ENCODE measurements at places on chromosomes 7 and 10.

GRCh38 chr7:12754179-12754578 is 66.7 kb downstream of the ARL4A start:
- DNase-seq, result no peak

DNA sequence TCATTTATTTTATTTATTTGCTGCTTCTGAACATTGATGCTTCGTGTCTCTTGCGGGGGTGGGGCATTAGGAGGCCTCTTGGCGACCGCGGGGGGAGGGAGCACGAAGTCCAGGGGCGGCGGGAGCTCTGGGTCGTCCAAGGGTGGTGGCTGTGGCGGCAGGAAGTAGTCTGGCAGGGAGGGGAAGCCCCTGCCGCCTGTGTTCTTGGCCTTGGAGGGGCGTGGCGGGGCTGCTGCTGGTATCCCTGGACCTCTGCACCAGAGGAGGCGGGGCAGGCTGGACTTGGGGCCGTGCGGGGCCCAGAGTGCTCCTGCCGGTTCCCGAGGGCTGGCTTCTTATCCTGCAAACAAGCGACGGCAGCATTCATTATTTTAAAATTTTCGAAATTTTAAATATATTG is 70.5 kb upstream of the ABI1 start:
- DNase-seq, result no peak

DNA sequence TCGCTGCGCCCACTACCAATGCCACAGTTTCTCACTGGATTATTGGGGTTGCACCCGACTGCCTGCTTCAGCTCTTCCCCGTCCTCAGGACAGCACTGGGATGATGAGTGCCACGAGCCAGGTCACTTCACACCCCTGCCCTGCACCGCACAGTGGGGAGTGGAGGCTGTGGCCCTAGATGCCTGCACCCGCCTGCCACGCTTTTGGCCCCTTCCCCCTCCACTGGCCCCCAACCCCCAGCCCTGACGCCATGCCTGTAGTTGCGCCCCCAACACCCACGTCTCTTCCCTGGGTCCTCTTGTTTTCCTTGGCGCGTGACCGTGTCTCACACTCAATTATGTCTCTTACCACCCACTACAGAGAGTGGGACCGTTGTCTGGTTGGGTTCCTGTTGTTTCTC is 134.3 kb downstream of the VIPR2 start:
- no peak for DNase-seq

- no peak for DNase-seq
Observed at GRCh38 chr10:45241865-45242520, 73.4 kb downstream of the OR13A1 start.

- DNase-seq, result no peak
Observed at GRCh38 chr7:73573791-73574190, 4.6 kb downstream of the TBL2 start.

DNA sequence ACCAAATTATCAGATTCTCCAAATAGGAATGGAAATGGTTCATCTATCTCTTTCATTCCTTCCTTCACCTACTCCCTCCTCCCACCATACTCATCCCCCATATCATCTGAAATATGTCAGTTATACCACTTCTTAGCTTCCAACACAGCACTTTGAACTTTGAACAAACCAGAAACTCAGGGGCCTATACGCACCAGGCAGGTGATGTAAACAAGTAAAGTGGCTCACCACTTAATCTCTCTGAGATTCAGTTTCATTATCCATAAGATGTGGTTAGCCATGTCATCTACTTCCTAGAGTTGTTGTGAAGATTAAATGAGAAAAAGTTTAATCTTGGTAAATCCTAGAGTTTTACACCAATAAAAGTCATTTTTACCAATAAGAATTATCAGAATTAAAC is 65.9 kb upstream of the LRRN3 start:
- DNase-seq, result no peak

- DNase-seq, result peak; percentile 39
Observed at GRCh38 chr10:61902445-61903220, 1.1 kb downstream of the ARID5B start.

- DNase-seq, result no peak
Observed at GRCh38 chr7:36176697-36177096, 23.6 kb downstream of the EEPD1 start.

- DNase-seq, result no peak
Observed at GRCh38 chr10:95472304-95473088, 88.7 kb downstream of the SORBS1 start.

DNA sequence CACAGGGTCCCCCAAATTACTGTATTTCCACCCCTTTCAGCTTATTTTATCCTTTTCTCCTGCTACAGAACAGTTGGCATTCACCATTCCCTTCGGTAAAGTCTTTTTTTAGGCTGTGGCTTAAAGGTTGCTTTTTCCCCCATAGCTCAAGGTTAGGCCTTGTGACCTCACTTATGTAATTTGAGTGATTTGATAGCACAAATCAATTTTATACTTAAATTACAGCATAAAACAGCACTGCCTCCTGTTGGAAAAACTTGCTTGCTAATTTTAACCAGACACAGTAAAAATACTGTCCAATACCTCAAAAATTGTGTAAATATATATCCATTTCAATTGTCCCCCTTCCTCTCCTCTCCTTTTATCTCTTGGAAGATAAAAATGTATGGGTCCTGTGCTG is 7.1 kb downstream of the GIMAP1 start:
- DNase-seq, result no peak

DNA sequence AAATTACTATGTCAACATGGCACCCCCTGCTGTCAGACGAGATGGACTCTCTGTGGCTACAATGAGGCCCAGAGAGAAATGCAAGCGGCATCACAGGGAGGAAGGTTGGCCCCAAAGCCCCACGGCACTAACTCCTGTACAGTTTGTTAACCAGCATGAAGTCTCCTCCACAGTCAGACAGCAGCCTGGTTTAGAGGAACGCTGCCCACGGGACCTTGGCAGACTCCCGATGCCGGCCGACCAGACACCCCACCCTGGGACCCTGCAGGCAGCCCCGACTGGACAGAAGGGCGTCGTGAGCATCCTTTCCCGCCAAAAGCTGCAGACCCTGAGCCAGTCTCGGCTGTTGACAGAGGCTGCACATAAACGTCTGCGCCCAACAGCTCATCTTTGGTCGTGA is 158.8 kb downstream of the DIP2C start:
- DNase-seq, result no peak

- DNase-seq, result no peak
Observed at GRCh38 chr10:97707134-97707861, 6.2 kb upstream of the MARVELD1 start.

DNA sequence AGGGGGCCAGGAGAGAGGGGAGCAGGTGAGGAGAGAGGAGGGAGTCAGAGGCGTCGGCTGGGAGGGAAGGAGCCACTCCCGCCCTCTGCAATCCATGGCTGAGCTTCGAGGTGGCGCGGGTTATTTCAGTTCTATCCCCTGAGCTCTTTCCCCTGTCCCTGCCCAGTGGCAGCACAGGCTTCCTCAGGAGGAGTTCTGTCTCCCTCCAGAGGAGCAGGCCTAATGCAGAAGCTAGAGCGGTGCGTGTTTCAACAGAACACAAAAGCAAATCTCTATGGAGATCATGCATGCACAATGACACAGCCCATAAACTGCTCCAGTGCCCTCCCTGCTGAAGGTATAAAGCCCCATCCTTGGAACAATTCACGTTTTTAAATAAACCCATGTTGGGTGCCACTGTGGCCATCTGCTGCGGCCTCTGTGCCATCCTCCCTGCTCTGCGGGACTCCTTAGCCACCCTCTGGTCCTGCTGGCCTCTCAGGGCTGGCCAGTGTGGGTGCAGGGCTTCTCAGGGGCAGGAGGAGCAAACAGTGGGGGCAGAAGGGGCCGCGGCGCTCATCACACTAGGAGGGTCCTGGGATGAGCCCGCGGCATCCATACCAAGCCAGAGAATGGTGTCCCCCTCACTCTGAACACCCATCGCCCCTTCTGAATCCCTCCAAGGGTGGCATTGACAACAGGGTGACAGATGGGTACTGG is 192.6 kb upstream of the LYZL2 start:
- DNase-seq, result no peak

DNA sequence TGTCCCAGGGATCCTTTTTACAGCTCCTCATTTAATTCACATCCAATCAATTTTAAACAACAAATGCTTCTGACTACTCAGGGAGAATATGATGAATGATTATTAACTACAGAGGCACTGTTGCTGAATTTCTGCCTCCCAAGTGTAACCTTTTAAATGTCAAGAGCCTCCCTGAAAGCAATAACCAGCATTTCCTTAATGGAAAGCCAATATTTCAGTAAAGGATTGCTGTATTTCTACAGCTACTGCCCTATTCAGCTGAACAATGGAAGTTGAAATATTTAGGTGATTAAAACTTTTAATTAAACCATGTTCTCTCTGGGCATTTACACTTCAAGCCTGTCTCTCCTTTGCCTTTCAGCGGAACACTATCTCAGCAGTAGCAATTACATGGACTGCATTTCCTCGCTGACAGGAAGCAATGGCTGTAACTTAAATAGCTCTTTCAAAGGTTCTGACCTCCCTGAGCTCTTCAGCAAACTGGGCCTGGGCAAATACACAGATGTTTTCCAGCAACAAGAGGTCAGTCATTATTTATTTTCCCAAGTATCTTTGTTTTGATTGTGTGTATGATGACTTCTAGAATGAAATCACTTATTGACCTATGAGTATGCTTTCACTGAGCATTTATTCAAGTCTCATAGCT is 304.7 kb downstream of the BICC1 start:
- DNase-seq, result no peak

- no peak for DNase-seq
Observed at GRCh38 chr10:132970641-132971438, 28.5 kb upstream of the CFAP46 start.

GRCh38 chr7:131586259-131586658 is 29.8 kb upstream of the PODXL start:
- no peak for DNase-seq

DNA sequence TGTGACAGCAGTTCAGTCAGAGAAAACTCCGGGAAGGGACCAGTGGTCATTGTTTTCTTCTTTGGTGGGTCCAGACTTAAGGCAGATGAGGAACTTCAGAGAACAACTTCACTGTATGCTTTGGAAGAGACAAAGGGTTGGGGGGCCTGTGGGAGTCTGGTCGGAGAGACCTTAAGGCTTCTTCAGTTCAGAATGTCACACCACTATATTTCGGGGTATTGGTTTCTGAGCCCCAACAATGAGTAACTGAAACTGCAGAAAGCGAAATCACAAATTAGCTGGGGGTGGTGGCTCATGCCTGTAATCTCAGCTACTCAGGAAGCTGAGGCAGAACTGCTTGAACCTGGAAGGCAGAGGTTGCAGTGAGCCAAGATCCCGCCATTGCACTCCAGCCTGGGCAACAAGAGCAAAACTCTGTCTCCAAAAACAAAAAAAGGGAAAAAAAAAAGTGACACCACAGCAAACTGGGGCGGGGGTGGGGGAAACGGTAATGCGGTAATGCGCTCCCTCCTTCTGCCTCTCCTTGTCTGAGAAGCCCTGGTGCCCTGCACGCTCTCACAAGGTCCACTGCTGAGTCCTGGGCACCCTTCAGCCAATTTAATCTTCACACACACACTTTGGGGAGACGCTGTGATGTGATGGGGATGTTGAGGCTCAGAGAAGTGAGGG is 2.2 kb upstream of the ADIRF start:
- no peak for DNase-seq

DNA sequence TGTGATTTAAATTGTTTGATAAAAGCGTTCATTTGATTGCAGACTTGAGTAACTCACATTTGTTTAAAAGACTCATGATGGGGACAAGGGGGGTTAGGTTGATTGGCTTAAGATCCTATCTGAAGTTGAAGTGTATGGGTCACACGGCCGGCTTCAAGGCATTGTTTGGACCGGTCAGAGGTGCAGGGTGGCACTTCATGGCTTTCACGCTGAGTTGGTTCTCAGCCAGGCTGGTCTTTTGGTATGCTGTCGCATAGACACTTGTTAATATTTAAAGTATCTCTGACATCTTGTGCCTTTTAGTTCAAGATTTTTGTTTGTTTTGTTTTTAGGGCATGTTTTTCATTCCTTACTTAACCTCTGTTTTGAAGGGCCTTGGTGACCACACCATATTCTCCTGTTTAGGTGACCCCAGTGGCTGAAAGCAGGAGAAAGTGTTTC is 58.1 kb downstream of the CCNY start:
- no peak for DNase-seq

DNA sequence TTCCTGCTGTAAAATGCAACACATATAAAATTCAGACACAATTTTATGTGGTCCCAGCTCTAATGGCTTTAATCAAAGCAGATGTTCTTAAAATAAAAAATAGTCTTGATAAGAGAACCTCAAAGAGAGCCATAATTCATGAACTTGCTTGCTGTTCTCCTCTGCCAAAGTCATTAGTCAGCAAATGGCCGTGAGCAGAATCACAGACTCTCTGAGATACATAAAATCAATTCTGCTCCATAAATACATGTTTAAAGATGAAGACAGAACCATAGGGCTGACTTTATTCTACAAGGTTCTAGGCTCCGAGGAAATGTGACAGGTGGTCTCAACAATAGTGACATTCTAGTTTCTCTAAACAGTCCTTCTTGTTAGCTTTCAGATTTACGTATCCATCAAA is 29.8 kb downstream of the HSPA12A start:
- no peak for DNase-seq

GRCh38 chr10:72053690-72054089 is 34.7 kb downstream of the SPOCK2 start:
- DNase-seq, result no peak

- no peak for DNase-seq
Observed at GRCh38 chr10:76885816-76886215, 751.8 kb downstream of the KCNMA1 start.

- DNase-seq, result no peak
Observed at GRCh38 chr7:13240349-13240748, 552.9 kb downstream of the ARL4A start.

- DNase-seq, result no peak
Observed at GRCh38 chr7:2084781-2085505, 147.8 kb downstream of the MAD1L1 start.

- DNase-seq, result no peak
Observed at GRCh38 chr7:100413889-100414288, 14.6 kb downstream of the ZCWPW1 start.

- no peak for DNase-seq
Observed at GRCh38 chr7:1676550-1677078, 6.5 kb downstream of the ELFN1 start.

DNA sequence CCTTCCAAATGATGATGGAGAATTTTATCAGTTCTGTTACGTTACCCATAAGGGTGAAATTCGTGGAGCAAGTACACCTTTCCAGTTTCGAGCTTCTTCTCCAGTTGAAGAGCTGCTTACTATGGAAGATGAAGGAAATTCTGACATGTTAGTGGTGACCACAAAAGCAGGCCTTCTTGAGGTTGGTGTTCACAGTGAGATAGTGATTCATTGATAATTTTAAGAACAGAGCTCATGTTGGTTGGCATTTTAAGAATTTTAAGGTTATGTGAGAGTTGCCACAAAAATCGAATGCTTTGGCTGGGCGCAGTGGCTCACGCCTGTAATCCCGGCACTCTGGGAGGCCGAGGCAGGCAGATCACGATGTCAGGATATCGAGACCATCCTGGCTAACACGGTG is 25.9 kb downstream of the TAX1BP1 start:
- no peak for DNase-seq

GRCh38 chr7:132672200-132672990 is 96.1 kb upstream of the PLXNA4 start:
- DNase-seq, result no peak

DNA sequence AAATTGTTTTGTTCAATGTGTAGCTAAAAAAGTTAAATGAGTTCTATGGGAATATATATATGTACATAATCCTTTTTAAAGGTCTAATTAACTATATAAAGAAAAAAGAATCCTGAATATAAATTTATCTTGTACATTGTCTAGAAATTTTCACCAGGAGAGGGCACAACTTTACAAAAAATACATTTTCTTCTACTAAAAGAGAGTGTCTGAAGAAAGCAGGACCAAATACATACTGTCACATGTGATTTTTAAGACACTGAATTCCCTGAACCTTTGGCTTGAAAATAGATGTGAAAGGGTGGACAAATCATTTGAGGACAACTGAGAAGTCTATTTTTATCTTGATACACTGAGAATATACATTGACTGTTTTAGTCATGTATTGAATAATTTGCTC is 204.3 kb downstream of the DGKB start:
- no peak for DNase-seq
